ENCODE measurements at places on chromosomes 16 and 17. TPM values are rescaled to one million over a fixed set of nuclear protein-coding genes. Genes with fewer than 3 reads are reported as not detected.
A peak's percentile ranks its signal among the peaks of the same experiment; 100 is the strongest.

GRCh38 chr17:391850-392249, 39.2 kb upstream of the RPH3AL start:
- DNase-seq = no peak

The C17orf100 gene
- polyA plus RNA-seq = 3.8 TPM

The TEFM gene
- polyA plus RNA-seq = 14.3 TPM

- DNase-seq = no peak
Observed at GRCh38 chr17:34547453-34548063, 31.8 kb upstream of the TMEM132E start.

- DNase-seq = no peak
Observed at GRCh38 chr16:2955779-2956578, 8.1 kb upstream of the KREMEN2 start.

The CNGB1 gene
- polyA plus RNA-seq = 0.12 TPM

The GSG1L gene
- polyA plus RNA-seq = 1.6 TPM

GRCh38 chr16:50627419-50627818, 53.7 kb downstream of the SNX20 start:
- DNase-seq = peak; percentile 69
